Retinal pigment epithelial cell (primary cell): ENCODE measurements at places on chromosomes 4 and X.

DNA sequence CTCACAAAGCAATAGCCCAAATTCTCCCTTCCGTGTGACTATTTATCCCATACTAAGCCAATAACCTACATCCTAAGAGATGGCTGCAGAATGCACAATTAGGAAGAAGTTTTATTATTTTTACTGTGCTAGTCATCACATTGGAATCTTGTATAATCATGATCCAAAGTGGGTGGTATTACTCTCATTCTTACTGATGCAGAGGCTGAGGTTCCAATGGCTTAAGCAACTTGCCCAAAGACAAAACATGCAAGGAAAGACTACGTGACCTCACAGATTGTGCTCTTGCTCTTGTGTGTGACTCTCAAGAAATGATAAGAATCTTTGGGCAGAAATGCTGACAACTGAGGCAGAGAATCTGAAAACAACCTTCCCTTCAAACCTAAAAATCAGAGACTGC lies 212.2 kb downstream of the LDB2 start:
- peak; percentile 78 for DNase-seq

GRCh38 chr4:152165146-152165545 lies 370.7 kb downstream of the FBXW7 start:
- DNase-seq, result no peak

DNA sequence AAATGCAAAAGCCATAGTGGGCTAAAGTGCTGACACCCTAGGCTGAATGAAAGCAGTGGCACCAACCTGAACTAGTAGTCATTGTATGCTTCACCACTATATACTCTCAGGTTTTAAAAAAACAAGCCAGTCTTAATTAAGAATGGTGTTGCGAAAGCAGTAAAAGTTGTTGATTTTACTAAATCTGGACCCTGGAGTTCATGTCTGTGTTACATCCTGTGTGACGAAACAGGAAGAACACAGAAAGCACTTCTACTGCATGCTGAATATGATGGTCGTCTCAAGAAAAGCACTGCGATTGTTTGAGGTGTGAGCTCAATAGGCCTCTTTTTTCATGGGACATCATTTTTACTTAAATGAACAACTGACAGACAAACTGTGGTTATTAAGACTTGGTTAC lies 24.2 kb upstream of the GDPD2 start:
- peak; percentile 5 for DNase-seq

GRCh38 chrX:119756926-119757635 lies 1.3 kb upstream of the SOWAHD start:
- DNase-seq, result no peak

DNA sequence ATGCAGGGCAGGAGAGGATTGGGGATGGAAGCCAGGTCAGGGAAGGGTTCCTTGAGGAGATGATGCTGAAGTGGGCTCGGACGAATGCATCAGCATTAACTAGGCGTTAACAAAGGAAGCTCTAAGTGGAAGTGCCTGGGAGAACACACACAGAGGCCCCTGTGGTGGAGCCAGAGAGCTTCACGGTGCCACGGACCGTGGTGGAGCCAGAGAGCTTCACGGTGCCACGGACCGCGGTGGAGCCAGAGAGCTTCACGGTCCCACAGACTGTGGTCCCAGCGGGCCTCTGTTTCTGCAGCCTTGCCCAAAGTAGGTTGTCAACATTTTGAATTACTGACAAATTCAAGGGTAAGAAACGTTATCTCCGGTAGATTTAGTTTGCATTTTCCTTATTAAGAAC lies 48.3 kb downstream of the TRIML2 start:
- no peak for DNase-seq

DNA sequence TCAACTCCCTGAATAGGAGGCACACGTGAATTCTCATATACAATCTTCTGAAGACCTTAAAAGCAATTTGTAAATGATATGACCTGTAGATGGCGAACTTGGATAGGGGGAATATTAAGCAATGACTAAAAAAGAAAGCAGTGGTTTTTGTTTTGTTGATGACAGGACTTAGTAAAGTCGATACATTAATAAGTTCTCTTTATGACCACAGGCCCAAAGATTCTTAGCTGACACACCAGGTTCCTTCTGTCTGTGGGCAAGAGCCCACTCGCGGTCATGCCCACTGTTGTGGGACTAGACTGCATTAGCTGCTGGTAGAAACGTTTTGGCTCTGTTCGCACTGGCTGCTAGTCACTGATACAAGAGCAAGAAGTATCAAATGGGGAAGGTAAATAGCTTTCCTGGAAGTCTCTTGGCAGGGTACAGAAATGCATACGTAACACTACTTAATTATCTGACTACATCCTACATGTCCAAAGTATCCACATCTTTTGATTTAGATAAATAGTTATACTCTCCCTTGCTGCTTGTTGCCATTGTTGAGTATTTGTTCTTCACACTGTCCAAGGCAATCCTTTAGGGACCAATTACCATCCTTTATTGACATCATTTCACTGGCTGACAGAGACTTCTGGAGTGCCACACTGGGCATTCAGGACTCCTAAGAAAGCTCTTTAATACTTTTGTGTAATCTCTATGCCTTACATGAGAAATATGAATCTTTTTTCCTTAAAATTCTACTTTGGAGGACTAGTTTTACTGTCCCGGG lies 31.0 kb downstream of the ALPK1 start:
- peak; percentile 26 for DNase-seq

DNA sequence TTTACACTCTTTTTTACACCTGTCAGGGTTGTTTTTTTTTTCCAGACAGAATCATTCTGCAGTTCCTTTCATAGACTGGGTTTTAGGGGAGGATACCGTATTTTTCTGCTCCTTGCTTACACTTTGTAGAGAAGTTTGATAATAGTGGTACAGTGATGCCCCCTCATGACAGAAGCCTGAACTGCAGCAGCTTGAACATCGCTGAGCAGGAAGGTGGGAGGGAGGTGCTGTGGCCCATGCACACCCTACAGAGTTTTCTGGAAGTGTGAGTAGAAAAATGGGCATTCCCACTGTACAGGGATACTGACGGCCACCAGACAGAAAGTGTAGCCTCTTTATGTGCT lies 54.5 kb downstream of the RAB40A start:
- DNase-seq, result no peak

DNA sequence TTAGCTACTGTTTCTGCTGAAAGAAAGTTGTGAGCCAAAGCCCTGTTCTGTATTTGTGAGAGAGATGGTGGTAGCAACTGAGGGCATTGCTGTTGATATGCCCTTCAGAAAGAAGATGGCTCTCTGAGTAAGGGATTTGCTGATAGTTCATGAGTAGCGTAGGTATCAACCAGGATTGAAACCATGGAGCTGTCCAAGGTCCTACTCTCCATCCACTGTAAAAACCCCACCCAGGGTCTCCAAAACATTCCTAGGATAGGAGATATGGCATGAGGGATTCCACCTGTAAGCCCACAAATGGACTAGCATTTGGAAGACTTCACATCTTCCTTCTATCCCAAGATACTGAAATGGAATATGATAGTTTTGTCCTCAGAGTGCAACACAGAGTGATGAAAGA lies 277.1 kb upstream of the PRKX start:
- DNase-seq, result no peak

- no peak for DNase-seq
Measured at GRCh38 chr4:112889619-112890527, 159.6 kb upstream of the ANK2 start.

- no peak for DNase-seq
Measured at GRCh38 chrX:41912923-41913322, 10.4 kb downstream of the CASK start.

- DNase-seq, result no peak
Measured at GRCh38 chr4:41550308-41550707, 12.4 kb downstream of the LIMCH1 start.
